ENCODE measurements at places on chromosomes 6 and 20. TPM values are rescaled to one million over a fixed set of nuclear protein-coding genes. Genes with fewer than 3 reads are reported as not detected.

- H3K27ac ChIP-seq: no peak overlapping the region
- no peak for DNase-seq
- no peaks in the 10 kb centered on the region for H3K36me3 ChIP-seq
- no peaks in the 10 kb centered on the region for H3K27me3 ChIP-seq
These were observed 42.8 kb downstream of the MRPL14 start for GRCh38 chr6:44084231-44085014.

- H3K27me3 ChIP-seq: no peaks in the 10 kb centered on the region
- peaks cover 28% of the 10 kb centered on the region for H3K4me1 ChIP-seq
- DNase-seq: no peak
- H3K27ac ChIP-seq: no peak overlapping the region
These were observed 382.7 kb downstream of the UTRN start for GRCh38 chr6:144667532-144668503.

The CEP43 gene
- total RNA-seq: 17.9 TPM

GRCh38 chr6:138336221-138336620, 41.5 kb upstream of the SMIM28 start:
- DNase-seq: no peak
- H3K4me3 ChIP-seq: no peak overlapping the region
- peaks cover 17% of the 10 kb centered on the region for H3K27me3 ChIP-seq
- H3K4me1 ChIP-seq: no peaks in the 10 kb centered on the region
- no peaks in the 10 kb centered on the region for H3K36me3 ChIP-seq

The TTBK1 gene
- 1.2 TPM for total RNA-seq

The GJA1 gene
- total RNA-seq: not detected

DNA sequence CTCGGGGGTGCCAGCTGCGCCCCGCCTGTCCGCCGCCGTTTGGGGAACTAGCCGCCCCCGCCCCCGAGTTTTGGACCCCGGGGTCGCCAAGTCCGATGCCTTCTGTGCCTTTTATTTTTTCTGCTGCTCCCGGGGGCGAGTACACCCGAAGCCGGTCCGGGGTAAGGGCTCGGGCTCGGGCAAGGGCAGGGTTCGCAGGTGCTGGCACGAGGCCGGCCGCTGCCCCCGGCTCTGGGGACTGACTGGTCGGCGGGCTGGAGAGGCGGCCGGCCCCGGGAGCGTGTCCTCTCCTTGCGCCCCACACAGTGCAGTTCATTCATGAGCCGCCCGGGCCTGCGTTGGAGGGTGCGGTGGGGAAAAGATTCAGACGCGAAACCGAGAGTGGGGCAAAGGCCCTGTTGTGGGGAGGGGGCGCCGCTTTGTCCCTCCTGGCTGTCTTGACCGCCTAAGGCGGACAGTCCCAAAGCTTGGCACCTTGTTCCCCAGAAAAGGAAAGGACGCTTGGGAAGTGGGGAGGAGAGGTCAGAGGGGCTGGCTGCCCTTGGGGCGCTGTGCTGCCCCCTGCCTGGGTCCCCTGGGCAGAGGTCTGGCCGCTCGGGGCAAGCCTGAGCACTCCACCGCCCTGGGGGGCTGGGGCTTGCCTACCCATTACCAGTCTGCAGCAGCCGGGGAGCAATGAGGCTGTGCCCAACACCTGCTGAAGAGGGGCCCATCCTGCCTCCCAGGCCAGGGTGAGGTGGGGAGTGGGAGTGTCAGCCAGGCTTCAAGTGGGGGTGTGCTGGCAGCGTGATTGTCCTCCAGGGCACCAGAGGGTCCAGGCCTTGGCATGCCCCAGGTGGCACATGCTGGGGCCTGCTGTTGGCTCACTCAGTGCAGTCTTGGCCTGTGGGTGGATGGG, 915 bp downstream of the TMEM63B start:
- H3K36me3 ChIP-seq: peaks cover 6% of the 10 kb centered on the region

DNA sequence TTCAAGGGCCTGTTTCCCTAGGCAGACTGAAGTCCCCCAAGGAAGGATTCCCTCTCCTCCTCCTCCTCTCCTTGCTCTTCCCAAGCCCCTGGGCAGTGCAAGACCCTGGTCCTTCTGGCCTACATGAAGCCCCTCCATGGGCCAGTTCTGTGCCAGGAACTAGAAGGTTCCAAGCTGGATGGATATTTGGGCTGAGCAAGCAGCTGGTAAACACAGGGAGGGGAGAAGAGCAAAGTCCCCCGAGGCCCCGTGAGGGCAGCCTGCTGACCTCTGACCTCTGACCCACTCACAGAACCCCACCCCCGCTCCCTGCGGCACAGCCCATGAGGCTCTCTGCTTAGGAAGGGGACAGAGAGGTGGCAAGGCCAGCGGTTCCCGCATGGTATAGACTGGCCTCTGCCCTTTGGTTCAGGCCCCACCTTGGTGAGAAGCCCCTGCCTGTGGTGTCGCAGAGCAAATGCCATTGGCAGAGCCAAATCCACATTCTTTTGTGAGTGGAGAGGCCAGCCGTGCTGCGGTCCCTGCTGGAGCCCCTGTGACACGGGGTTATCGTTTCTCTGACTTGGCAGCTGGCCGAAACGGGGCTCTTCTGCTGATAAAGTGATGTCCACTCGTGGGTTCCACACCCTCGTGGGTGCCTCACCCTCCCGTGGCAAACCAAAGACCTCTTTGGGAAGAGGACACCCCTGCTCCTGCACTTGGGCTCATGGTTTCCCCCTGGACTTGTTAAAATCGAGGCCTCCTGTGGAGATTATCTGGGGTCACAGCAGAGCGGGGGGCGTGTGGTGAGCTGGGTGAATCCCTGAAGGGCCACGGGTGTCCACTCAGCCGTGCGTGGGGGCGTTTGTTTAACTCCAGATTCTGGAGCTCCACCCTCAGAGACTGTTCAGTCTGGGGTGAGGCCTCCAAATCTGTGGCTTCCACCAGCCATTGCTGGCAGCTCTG, 2.1 kb upstream of the CHRNA4 start:
- no peak for DNase-seq
- peaks cover 6% of the 10 kb centered on the region for H3K4me1 ChIP-seq
- H3K4me3 ChIP-seq: no peak overlapping the region
- no peaks in the 10 kb centered on the region for H3K36me3 ChIP-seq

The PLG gene
- total RNA-seq: 0.49 TPM

DNA sequence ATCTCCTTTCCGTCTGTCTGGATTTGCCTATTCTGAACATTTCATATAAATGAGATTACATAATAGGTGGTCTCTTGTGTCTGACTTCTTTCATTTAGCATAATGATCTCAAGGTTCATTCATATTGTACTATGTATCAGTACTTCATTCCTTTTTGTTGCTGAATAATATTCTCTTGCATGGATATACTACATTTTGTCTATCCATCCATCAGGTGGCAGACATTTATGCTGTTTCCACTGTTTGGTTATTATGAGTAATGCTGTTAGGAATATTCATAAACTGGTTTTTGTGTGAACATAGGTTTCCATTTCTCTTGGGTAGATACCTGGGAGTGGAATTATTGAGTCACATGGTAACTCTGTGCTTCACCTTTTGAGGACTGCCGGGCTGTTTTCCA, 148.2 kb upstream of the PMEPA1 start:
- no peaks in the 10 kb centered on the region for H3K36me3 ChIP-seq
- no peak for DNase-seq
- H3K27ac ChIP-seq: no peak overlapping the region
- peaks cover 15% of the 10 kb centered on the region for H3K4me1 ChIP-seq
- H3K27me3 ChIP-seq: no peaks in the 10 kb centered on the region

Measured in activated T-cell treated with anti-CD3 and anti-CD28 coated beads, Interleukin-2, amount 50 U/mL, for 72 hours (primary cell).